ENCODE measurements at places on chromosomes 2 and 18.

DNA sequence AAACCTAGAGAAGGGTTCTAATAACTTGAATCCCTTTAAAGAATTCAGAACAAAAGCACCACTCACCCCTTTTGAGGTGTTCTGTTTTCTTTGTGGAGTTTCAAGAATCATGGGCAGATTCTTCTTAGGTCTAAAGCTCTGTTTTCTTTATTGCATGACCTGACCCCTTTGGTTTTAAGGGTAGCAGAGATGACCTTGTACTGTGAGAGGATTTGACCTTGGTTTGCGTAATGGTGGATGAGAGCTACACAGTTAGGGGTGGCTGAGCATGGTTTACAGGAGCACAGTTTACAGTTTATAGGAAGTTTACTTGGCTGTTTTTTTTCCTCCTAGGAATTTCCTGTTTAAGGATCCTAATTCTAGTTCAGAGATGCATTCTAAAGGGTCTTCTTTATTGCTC lies 1095.6 kb upstream of the NRXN1 start:
- no peak overlapping the region for H3K4me3 ChIP-seq
- no peaks in the 10 kb centered on the region for H3K36me3 ChIP-seq
- no peaks in the 10 kb centered on the region for H3K27me3 ChIP-seq
- no peak overlapping the region for H3K27ac ChIP-seq
- peaks cover 9% of the 10 kb centered on the region for H3K4me1 ChIP-seq
- DNase-seq = no peak

- H3K4me3 ChIP-seq = no peak overlapping the region
- H3K27me3 ChIP-seq = no peaks in the 10 kb centered on the region
- no peak overlapping the region for H3K27ac ChIP-seq
These were observed 12.8 kb downstream of the IL1R2 start for GRCh38 chr2:102004581-102004980.

DNA sequence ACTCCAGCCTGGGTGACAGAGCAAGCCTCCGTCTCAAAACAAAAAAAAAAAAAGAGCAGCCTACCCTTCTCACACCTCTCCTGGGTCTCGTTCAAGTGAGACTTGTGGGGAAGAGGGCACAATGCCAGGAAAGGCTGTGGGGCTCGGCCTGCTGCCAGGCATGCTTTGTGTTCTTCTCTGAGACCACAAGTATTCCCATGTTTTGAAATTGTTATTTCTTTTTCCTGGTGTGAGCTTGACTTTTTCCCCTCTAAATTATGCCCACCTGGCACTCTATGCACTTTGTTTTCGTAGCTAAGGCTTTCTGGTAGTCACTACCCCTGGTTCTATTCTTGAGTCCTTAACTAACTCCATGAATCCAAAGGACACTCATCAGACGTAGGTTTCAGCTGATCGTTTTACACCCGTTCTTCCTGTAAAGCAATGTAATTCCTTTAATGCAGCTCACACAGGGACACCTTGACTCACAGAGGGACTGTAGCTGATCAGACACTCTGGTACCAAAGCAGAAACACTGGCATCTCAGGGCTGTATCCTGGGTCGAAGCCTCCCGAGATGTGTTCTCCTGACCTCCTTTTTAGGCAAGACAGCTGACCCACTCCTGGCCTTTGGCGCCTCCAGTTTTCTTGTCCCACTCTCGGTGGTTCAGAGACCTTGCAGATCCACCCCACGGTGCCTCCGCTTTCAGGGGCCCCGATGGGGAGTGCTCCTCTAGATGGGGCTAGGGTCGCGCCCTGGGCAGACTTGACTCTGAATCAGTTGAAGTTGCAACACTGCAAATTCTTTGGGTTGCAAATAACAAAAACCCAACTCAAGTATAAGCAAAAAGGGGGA lies 193.3 kb upstream of the AGAP1 start:
- H3K36me3 ChIP-seq = peaks cover 4% of the 10 kb centered on the region
- DNase-seq = no peak
- H3K4me3 ChIP-seq = no peak overlapping the region
- H3K27ac ChIP-seq = no peak overlapping the region

GRCh38 chr2:126571403-126571802 lies 84.6 kb upstream of the GYPC start:
- no peaks in the 10 kb centered on the region for H3K36me3 ChIP-seq
- DNase-seq = no peak
- H3K27me3 ChIP-seq = peaks cover 2% of the 10 kb centered on the region
- H3K4me1 ChIP-seq = no peaks in the 10 kb centered on the region
- H3K4me3 ChIP-seq = no peak overlapping the region

DNA sequence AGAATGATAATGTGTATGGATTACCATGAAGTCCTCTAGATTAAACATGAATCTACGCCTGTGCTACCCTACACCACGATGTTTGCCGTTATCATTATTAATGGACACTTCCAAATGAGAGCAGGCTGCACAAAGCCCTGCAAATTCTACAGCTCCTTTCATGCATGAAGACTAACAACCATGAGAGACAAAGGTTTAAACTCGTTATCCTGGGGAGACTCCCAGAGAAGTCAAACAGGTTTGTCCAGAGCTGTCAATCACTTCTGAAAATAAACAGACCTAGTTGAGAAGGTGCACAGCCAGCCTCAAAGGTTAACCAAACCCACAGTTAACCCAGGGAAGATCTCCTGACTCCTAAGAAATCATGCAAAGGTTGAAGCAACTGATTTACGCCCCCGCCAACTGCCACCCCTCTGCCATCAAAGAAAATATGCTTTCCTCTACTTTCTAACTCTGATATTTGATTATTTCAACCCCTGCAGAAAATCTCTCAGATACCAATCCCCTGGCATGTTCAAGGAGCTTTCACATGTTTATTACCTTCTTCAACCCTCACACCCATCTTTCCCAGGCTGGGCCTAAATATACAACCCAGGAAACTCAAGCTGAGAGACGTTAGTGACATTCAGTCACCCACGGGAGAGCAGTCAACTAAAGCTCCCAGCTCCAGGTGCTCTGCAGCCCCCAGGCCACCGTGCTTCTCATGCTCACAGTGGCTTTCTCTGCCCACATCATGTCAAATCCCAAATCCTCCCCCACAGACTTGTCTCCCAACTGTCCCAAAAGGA lies 35.9 kb downstream of the MYO5B start:
- H3K4me3 ChIP-seq = no peak overlapping the region
- no peak for DNase-seq
- peaks cover 4% of the 10 kb centered on the region for H3K4me1 ChIP-seq
- H3K27ac ChIP-seq = no peak overlapping the region
- peaks cover 6% of the 10 kb centered on the region for H3K27me3 ChIP-seq

GRCh38 chr2:217650229-217650628 lies 352.6 kb downstream of the TNS1 start:
- no peaks in the 10 kb centered on the region for H3K36me3 ChIP-seq
- no peak overlapping the region for H3K4me3 ChIP-seq
- peaks cover 3% of the 10 kb centered on the region for H3K4me1 ChIP-seq

GRCh38 chr2:110157153-110157793 lies 41.7 kb upstream of the MALL start:
- DNase-seq = peak; percentile 15
- H3K4me3 ChIP-seq = no peak overlapping the region
- H3K27me3 ChIP-seq = peaks cover 2% of the 10 kb centered on the region
- no peak overlapping the region for H3K27ac ChIP-seq
- H3K4me1 ChIP-seq = no peaks in the 10 kb centered on the region
